ENCODE measurements at places on chromosomes 1 and 21.
A peak's percentile ranks its signal among the peaks of the same experiment; 100 is the strongest.

GRCh38 chr1:23522244-23522982 lies 8.6 kb downstream of the E2F2 start:
- DNase-seq = no peak

- no peak for DNase-seq
Measured at GRCh38 chr1:198220428-198220827, 63.6 kb downstream of the NEK7 start.

DNA sequence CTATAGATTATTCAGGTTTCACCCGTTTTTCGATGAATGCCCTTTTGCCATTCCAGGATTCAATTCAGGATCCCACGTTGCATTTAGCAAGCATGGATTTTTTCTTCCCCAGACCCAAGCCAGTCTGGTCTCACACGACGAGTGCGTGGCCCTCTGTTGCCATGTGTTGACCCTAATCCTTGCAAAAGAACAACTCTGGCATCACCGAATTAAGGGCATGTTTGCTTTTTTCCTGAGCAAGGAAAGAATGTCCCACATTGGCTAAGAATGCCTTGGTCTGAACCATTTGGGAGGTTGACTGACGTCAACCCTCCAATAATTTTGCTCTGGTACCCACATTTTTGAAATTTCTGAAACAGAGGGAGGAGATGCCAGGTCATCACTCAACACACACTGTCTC lies 153.0 kb upstream of the WNT4 start:
- peak; percentile 7 for DNase-seq

DNA sequence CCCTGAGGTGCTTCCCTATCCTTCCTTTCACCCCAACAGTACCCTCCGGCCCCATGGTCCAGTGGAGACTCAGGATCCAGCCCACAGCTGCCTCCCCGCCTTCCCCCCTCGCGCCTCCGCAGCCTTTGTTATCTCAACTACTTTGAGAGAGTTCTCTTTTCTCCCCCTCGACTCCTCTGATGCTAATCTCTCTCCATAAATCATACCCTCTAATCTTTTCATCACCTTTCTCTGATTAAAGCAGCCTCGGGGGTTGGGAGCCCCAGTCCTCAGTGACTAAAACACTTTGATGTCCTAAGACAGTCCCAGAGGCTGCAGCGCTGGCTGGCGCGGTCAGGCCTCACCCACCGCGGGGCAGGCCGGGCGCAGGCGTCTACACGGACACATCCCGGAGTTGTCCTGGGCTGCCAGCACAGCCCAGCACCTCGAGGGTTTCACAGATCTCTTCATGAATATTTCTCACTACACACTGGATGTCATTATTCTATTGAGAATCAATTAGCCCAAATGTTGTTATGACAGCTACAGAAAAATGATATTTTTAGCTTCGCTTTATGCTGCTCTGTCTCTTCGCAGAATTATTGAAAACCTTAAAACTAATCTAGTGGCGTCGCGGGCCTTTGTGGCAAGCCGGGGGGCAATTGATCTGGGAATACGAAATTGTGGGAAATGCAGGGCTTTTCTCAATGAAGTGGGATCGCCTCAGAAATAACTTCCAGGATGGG lies 289.5 kb downstream of the RRAGC start:
- no peak for DNase-seq

DNA sequence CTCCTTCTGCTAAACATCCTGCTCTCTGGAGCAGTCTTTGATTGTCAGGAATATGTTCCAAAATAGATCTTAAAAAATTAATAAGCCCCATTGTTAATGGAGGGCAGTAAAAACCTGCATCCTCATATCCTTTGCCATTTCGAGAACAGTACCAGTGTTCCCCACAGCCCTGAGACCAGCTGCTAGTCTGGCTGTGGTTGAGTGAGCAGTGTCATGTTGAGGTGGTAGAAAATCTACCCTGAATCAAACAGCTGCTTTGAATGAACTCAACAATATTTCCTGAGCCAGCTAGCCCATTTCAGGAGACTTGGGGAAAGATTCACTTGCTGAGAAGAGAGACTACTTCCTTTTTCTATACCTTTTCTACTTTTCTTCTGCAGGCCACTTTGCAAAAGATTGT lies 24.4 kb downstream of the FABP3 start:
- no peak for DNase-seq

- peak; percentile 58 for DNase-seq
Measured at GRCh38 chr1:186812570-186812969, 16.2 kb upstream of the PLA2G4A start.

DNA sequence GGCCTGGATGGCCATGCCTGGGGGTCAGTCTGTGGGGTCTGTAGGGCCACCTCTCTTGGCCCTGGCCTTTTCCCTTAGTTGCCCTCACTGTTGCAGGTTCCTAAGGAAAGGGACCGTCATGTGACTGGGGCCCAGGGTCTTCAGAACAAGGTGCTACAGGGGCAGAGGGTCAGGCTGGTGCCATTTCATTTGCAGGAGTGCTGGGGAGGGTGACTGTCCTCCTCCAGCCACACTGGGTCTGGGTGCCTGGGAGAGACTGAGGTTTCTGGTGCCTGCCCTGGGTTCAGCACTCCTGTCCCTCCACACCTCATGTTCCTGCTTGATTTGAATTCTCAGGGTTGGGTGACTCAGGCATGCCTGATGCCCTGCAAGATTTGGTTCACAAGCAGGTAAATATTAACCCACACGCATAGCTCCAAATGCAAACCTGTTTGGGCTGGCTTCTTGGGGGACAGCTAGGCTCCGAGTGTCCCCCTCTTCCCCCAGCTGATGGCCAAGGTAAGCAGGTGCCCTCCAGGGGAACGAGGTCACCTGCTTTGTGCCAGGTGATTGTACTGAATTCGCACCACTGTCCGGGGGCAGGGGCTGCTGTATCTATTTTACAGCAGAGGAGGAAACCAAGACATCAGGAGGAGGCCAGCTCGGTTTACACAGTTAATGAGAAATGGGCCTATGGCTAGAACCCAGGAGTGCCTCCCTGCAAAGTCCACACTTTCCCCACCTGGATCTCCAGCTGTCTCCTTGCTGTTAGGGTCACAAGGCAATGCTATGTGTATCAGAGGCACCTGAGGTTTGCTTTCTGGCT lies 20.3 kb downstream of the ARHGEF10L start:
- DNase-seq = no peak

- no peak for DNase-seq
Measured at GRCh38 chr1:167913895-167914496, at the start of gene ADCY10. ADCY10 (minus strand) TSS chr1:167914134; CDS start chr1:167905140, 8,994 bp downstream.

GRCh38 chr21:43935711-43936110 lies 70.7 kb downstream of the AGPAT3 start:
- DNase-seq = no peak

- DNase-seq = peak; percentile 92
Measured at GRCh38 chr1:151314137-151314875, 12.9 kb downstream of the PI4KB start.

DNA sequence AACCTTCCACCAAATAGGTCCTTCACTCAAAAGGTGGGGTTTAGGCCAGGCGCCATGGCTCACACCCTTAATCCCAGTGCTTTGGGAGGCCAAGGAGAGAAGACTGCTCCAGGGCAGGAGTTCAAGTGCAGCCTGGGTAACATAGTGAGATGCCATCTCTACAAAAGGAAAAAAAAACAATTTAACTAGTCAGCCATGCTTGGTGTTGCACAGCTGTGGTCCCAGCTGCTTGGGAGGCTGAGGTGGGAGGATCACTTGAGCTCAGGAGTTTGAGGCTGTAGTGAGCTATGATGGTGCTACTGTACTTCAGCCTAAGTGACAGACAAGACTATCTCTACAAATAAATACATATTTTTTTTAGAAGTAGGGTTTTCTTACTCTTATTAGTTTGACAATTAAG lies 617.5 kb downstream of the KIF26B start:
- DNase-seq = no peak
